ENCODE measurements at places on chromosomes 5 and 9.

DNA sequence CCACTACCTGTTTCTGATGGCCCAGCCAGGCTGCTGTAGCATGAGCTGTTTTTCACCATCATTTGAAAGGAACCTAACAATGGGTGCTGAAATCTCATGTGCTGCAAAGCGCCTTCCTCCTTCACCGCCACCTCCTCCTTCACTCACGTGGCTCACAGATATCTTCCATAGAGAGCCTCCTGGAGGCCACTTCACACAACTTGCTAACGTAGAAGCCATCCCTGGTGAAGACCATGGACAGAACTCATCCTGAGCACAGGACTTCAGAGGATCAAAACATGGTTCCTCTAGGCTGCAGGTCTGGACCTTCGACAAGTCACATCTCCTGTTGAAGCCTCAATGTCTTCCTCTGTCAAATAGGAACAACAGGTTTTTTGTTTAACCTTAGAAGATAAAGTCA lies 155.5 kb upstream of the RAD23B start:
- DNase-seq = no peak

DNA sequence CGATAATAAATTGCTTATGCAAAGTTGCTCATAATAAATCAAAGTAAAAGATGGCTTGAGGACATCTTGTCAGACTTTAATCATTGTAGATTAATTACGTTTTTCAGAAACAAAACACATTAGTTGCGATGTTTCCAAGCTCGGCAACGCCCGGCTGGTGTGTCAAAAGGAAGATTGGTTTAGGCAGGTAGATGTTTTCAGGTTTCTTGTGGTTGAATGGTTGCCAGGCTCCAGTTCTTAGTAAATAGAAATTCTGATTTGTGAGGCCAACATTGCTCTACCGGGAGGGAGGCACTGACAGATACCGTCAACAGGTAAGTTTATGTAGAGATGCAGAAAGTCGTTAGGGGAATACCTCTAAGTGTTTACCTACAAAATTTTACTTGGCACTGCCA lies 280.3 kb downstream of the NPR3 start:
- DNase-seq = no peak

GRCh38 chr5:91042247-91042935 lies 340.7 kb downstream of the ARRDC3 start:
- no peak for DNase-seq

DNA sequence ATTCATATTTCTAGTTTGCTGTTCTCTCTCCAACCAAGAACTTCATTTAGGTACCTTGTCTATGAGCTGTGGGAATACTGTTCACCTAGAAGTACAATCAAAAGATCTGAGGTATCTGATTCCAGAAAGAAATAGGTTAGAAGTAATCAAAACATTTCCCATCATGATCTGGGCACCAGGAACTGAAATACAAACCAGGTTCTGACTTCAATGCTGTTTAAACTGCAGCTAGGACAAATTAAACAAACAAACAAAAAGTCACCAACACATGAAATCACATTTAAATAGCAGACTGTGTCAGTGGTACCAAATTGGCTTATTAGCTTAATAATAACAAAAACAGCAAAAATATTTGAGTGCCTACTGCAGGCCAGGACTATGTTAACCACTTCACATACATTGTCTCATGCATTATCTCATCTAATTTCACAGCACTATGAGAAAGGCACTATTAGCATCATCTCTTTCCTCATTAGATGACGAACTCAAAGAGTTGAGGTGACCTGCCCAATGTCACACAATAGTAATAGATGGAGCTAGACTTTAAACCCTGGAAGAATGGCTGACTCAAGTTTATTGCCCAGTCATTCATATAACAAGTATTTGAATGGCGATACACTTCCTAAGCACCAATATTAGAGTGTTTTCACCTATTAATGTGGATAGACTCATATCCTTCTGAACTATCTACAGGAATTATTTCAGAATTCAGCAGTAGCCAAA lies 14.5 kb downstream of the PLPP1 start:
- no peak for DNase-seq

DNA sequence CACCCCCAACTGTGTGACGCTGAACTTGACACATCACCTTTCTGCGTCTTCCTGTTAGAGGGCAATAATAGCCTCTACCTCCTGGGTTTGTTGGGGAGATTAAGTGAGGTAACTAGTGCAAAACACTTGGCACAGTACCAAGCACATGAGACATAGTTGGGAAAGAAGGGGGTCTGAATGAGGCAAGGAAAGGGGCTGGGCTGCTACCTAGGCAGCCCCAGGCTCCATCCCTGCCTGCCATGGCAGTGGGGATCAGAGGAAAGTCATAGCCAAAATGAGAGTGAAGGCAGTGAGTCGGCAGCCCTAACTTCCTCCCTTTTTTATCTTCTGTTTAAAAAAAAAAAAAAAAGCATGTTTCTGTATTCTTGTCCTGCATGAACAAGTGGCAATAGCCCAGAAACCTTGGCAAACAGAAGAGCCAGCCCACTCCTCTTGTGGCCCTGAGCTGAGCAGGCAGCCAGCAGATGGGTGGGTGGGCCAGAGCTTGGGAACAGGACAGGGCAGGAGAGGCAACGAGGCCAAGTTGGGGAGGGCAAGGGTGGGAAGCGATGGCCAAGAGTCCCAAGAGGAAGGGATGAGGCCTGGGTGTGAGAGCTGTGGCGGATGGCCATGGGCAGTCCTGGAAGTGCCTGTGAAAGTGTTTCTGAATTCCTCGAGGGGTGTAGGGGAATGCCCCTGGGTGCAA lies 11.4 kb downstream of the CAMK2A start:
- no peak for DNase-seq

DNA sequence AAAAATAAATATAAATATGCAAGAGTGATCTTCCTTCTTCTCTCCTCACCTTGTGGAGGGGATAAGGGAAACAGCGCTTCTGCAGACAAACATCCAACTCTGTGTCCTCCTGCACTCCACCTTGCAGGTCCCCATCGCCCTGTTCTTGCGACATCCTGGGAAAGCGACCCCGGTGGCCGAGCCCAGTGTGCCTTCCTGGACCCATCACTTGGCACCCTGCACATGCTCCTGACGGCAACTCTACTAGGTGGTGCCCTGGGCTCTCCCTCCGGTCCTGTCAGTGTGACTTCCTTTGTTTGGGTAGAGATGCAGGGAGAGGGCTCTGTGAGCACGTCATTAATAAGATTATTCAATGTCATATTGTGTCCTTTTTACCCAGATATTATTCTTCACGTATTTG lies 266.0 kb upstream of the ADAMTS16 start:
- no peak for DNase-seq

GRCh38 chr5:36079200-36079781 lies 12.6 kb upstream of the UGT3A2 start:
- DNase-seq = no peak

GRCh38 chr9:32403567-32404260 lies 19.3 kb downstream of the ACO1 start:
- DNase-seq = no peak

- no peak for DNase-seq
These were observed 1029.1 kb upstream of the ACO1 start for GRCh38 chr9:31355159-31355882.

- no peak for DNase-seq
These were observed 40.7 kb upstream of the PPP2R2B start for GRCh38 chr5:146919304-146919703.

- no peak for DNase-seq
These were observed 209.3 kb downstream of the ROR2 start for GRCh38 chr9:91740701-91741100.

DNA sequence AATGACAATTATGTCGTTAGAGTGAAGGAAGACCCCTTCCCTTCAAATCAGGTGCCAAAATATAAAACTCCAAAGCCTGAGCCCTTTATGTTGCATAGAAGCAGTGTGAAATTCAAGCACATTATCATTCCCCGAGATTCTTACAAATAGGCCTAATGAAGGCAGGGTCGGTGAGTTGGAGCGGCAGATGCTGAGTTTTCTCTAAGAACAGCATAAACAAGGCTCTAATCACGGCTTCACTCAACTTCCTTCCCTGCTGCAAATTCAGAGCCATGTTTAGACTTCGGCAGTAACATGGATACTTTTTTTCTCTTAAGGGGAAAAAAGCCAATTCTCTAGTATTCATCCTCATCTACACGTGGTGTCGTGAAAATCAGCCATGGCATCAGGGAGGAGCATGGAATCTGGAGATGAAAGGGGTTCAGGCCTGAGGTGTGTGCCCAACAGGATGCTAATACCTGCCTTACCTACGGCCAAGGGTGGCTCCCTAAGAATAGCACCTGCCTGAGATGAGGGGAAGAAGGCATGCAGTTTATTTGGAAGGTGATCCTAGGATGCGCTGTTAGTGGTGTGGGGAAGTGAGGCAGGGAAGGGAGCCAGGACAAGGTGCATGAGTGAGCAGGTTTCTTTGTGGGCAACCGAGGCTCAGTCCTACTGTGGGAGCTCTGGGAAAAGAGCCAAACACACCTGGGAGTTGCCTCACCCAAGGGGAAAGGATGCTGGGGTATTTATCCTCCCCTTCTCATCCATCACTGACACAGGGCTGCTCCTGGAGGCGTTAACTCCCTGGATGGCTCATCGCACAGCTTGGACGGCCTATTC lies 146.8 kb upstream of the TBC1D2 start:
- no peak for DNase-seq

DNA sequence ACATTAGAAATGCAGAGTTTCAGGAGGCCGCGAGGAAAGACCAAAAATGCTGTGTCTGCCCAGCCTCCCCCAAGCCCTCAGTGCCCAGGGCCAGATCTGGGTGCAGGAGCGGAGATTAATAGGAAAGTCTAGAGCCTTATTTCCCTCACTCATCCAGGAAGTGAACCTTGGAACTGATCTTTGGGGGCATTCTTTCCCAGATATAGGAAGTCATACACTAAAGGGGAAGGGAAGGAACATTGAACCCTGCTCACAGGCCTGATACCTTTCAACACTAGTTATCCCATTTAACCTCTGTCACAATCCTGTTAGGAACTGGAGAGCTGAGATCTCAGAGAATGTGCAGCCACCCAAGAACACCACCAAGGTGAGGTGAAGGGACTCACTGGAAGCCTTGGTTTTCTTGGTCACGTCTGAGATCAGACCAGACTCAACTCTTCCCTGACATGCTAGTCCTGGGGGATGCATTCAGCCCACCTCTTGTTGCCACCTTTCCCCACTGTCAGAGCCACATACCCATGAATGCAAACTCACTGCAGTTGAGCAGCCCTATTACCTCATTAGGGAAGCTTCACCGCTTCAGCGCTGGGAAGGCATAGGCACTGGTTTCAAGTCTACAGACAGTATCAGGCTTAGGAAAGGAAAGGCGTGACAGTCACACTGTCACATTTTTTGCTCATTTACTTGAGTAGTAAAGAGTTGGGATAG lies 95.0 kb downstream of the KIAA1958 start:
- no peak for DNase-seq

- DNase-seq = no peak
These were observed 55.4 kb downstream of the COL15A1 start for GRCh38 chr9:98999152-98999525.

GRCh38 chr5:38323645-38324295 lies 65.4 kb downstream of the EGFLAM start:
- no peak for DNase-seq

Measured in activated CD4-positive, alpha-beta T cell treated with anti-CD3 and anti-CD28 coated beads, Interleukin-2, amount 50 U/mL, for 1 hour (primary cell).